ENCODE measurements at places on chromosomes 16 and 17. TPM values are rescaled to one million over a fixed set of nuclear protein-coding genes. Genes with fewer than 3 reads are reported as not detected.

Gene CES3
- total RNA-seq = under 0.01 TPM

Gene KRT24
- not detected for total RNA-seq

Gene VPS35L
- total RNA-seq = 28.9 TPM

Gene NXN
- total RNA-seq = 5.9 TPM

Gene CMTM1
- 1.9 TPM for total RNA-seq

Gene ATP2A1
- 0.08 TPM for total RNA-seq

Gene NACA2
- not detected for total RNA-seq

Gene MYH1
- total RNA-seq = not detected

Gene CTRB1
- total RNA-seq = not detected

All from smooth muscle cell of the coronary artery (primary cell).